ENCODE measurements at places on chromosomes 11 and 22.

GRCh38 chr11:118358071-118358470 lies 1.3 kb upstream of the UBE4A start:
- DNase-seq: no peak

DNA sequence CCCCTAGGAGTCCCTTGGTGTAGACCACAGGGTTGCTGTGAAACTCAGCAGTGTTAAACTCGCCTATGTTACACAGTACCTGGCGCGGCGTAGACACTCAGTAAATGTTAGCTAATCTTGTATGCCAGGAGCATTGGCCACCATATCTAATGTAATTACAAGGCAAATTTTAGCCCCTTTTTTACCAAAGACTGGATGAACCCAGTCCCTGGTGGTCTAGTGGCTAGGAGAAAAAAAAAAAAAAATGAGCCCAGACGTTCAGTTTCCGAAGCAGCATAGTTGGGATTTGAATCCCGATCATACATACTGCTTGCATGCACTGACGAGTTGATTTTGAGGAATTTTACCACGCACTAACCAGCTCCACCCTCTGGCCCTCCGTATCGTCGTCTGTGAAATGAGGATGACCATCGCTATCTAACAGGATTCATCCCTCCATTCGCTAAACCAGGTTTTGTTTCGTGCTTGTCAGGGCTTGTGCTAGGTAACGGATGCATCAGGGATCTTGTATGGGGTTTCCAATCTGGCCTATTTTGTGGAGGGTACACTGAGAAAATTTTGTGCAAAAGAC lies 688 bp downstream of the PTS start:
- DNase-seq: no peak

DNA sequence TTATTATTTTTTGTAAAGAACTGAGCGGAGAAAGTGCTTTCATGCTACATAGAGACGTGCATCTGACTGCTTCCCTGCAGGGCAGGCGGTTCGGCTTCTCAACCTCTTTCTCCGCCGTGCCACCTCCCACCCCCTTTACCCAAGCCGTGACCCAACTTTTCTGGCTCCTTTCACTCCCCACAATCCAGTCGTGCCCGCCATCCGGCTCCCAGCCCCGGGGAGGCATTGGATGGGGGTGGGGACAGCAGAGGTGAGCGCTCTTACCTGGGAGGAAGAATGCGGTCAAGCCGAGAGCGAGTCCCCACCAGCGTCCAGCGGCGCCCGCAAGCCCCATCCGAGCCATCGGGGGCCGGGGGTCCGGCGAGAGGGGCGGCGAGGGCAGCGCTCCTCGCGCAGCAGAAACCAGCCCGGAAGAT lies 781 bp downstream of the NECTIN1 start:
- DNase-seq: no peak

DNA sequence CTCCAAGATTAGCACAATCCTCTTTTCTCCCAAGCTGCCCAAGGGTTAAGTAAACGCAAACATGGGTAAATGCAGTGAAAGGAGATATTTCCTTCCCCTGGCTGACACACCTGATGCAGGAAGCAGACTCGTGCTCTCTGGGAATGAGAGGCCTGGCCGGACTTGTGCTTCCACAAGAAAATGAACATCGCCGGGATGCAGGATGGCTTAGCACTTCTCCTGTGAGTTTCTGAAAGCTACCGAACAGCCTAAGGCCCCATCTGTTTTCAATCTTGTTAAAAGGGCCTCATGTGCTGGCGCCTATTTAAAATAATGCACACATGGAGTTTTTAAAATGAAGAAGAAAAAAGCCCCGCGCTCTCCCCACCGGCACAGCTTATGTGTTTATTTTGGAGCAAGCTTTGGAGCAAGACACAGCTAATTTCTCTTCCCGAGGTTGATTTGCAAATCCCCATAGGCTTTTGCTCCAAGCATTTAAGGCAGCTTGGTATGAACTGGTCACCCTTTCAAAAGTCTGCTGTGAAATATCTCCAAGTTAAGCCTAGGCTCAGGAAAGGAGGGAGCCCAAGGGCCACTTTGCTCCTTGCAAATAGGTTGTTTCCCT lies 100.9 kb downstream of the SYN3 start:
- no peak for DNase-seq

DNA sequence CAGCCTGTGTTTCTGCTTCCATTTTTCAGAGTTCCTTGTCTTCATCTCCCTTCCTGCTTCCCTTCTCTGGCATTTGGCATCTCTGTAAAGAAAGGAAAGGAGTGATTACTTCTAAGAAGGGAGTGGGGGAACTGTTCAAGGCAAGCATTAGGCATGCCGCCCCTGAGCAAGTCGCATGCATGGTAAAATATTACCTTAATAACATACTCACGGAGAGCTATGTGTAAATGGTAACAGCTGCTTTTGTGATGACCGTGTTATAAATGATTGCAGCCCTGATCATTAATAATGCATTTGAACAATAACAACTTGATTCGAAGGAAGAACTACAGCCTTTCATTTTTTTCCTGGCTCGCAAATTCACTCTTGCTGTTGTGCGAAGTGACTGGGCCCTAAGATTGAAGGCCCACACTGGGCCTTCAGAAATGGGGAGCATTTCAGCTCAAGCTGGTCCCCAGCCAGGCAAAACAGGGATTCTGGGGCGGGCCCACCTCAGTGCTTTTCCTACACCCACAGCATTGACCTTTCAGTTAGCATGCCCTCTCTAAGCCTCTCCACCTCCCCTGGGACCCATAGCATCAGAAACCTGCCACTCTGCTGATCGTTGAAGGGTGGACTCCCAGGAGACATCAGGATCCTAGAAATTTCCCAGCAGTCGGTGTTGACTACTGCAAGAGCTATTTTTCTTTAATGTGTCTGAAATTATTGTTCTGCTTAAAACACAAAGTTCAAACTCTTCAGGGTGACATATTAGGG lies 263.0 kb upstream of the CADM1 start:
- DNase-seq: no peak

Data from islet precursor cell (in vitro differentiated cells).